ENCODE measurements at places on chromosomes 12 and 14.
A peak's percentile ranks its signal among the peaks of the same experiment; 100 is the strongest.

- DNase-seq = peak; percentile 79
These were observed 26.5 kb downstream of the ZBTB42 start for GRCh38 chr14:104827177-104828055.

DNA sequence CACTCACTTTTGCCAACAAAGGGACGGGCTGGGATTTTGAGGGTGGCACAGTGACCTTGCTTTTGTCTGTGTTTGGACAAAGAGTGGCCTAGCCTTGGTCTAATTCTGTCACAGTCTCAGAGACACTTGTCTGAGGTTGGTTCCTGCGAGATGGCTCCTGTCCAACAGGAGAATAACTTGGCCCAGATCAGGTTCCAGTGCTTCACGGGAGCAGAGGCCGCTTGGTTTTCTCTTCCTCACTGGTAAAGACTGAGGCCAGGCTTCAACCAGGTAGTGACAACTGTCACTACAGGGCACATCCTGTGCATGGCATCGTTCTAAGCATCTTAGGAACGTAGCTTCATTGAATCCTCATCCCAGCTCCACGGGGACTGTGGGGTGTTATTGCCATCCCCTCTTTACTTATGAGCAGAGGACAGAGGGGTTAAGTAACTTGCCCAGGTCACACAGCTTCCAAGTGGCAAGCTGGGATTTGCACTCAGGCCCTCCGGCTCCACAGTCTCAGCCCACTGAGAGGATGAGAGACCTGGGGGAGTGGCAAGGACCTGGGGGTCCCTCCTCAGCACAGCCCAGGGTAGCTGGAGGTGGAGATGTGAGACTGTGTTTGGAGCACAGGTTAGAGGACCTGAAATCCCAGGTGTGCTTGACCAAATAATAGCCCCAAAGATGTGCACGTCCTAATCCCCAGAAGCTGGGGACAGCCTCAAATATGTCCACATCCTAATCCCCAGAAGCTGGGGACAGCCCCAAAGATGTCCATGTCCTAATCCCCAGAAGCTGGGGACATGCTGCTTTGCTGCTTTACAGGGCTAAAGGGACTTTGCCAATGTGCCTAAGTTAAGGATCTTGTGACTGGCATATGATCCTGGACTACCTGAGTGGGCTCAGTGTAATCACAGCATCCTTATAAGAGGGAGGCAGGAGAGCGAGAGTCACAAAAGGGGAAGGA, 179.2 kb upstream of the RTL1 start:
- no peak for DNase-seq

DNA sequence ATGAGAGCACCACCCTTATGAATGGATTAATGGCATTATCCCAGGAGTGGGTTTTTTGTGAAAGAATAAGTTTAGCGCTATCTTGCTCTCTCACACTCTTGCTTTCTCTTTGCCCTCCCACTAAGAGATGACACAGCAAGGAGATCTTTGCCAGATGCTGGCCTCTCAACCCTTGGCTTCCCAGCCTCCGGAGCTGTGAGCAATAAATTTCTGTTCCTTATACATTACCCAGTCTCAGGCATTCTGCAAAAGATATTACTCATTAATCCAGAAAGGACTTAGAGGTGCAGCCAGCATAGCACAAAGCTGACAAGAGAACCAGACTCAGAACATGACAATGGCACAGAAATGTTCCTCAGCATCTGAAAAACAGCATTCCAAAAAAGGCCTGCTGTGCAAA, 190.6 kb downstream of the ITPR2 start:
- DNase-seq = no peak

DNA sequence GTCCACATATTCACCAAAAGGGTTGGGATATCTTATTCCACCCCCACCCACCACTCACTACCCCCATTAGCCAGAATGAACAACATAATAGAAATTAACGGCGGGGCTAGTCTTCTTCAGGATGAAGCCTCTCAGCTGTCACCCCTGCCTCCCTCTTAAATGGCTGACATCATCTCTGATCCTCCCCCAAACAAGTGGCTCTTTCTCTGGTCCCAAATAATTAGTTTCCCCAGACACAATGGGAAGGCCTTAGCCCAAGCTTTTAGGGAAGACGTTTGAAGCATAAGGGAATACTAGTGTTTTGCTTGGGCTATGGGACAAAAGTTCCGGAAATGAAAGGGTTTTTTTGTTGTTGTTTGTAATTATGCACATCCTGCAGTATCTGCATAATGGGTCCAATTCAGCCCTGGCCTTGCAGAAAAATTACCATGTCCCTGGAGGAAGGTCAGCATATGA, 13.8 kb downstream of the STON2 start:
- no peak for DNase-seq

GRCh38 chr14:50954811-50955372, 10.6 kb upstream of the PYGL start:
- DNase-seq = peak; percentile 48

DNA sequence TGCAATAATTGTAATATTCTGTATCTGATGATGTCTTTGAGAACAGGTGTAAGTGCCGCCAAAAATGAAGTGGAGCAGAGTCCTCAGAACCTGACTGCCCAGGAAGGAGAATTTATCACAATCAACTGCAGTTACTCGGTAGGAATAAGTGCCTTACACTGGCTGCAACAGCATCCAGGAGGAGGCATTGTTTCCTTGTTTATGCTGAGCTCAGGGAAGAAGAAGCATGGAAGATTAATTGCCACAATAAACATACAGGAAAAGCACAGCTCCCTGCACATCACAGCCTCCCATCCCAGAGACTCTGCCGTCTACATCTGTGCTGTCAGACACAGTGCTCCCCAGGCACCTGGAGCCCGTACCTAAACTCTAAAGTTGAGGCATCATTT, 268.7 kb downstream of the DAD1 start:
- DNase-seq = no peak

DNA sequence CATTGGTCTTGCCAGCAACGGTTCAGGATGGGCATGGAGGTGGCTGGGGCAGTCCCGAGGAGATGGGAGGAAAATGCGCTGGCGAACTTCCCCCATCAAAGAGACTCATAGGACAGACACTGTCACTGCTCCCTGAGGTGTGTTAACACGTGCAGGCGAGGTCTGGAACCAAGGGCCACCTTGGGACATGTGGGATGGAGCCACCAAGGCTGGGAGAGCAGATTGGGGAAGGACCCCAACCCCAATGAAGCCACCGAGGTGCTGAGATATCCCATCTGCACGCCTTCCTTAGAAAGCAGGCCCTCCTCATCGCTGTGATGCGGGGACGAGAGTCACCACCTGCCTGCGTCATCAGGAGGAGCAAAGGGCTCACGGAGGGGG, 16.9 kb upstream of the BEGAIN start:
- DNase-seq = no peak

DNA sequence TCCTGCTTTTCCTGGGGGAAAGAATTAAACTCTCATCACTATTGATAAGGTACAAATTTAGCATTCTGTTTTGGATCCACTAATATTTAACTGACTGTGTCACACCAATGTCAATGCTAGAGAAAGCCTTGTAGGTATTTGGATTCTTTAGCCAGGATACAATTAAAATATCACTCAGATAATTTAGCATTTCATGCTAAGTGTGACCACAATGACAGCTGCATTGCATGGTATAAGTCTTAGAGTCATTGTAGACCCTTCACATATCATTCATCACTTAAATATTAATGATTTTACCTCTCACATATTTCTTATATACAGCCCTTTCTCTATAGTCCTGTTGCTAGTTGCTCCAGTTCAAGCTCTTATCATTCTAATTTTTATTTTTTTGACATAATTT, 85.3 kb upstream of the ATP2B1 start:
- no peak for DNase-seq

GRCh38 chr12:88986056-88986455, 366.2 kb downstream of the DUSP6 start:
- DNase-seq = no peak

DNA sequence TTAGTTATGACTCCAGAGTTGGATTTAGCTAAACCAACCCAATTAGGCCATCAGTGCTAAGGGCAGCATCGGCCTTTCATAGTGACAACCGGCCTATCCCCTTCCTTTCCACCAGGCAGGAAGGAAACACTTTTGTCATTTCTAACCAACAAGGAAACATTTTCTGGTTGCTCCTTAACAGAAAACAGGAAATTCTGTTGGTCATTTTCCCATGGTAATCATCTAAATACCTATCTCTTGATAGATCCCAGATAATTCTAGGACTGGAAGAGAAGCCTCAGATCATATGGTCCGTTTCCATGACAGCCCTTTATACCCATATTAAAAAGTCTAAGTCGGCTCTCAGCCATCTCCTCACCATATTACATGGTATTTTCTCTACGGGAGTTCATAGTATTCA, 79.2 kb upstream of the USP44 start:
- DNase-seq = no peak

GRCh38 chr12:13864081-13864673, 117.2 kb downstream of the GRIN2B start:
- DNase-seq = no peak

DNA sequence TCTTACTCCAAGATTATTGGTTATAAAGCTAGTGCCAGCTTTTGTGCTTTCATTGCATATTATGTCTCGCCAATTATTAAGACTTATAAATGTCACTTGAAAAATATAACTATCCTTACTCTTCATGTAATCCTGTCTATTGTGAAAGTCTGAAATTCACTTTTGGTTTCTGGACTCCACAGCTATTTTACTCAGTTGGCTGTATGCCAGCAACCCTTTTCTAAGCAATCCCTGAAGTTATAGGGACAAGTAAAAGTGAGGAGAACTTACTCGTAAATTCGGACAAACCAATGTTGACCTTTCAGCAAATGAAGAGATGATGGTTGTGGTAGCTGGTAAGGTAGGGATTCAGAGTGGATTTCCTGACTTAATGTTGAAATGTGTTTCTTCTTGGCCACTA, 196.3 kb downstream of the NPAS3 start:
- DNase-seq = no peak

DNA sequence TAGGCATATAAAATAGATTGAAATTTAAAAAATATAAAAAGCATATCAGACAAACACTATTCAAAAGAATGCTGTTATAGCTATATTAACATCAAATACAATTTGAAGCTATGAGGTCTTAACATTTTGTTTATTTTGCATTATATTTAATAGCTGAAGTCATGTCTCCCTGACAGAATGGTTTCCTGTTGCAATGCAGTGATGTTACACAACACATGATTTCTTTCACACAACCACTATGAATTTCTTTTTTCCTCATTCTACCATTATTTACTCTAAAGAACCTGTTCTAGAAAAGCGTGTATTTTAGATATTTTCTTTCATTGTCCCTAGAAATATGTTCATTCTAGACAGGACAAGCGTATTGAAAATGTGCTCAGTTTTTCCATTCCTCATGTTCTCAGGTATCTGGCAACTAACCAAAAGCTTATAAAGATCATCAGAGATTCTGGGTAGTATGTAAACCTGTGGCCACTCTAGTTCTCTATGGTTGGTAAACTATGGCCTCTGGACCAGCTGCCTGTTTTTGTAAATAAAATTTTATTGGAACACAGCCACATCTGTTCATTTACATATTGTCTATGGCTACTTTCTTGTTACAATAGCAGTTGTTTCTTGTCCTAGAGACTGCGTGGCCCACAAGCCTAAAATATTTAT, 183.8 kb downstream of the FOXA1 start:
- no peak for DNase-seq

GRCh38 chr14:24079491-24080141, 8.3 kb downstream of the CPNE6 start:
- peak; percentile 19 for DNase-seq

DNA sequence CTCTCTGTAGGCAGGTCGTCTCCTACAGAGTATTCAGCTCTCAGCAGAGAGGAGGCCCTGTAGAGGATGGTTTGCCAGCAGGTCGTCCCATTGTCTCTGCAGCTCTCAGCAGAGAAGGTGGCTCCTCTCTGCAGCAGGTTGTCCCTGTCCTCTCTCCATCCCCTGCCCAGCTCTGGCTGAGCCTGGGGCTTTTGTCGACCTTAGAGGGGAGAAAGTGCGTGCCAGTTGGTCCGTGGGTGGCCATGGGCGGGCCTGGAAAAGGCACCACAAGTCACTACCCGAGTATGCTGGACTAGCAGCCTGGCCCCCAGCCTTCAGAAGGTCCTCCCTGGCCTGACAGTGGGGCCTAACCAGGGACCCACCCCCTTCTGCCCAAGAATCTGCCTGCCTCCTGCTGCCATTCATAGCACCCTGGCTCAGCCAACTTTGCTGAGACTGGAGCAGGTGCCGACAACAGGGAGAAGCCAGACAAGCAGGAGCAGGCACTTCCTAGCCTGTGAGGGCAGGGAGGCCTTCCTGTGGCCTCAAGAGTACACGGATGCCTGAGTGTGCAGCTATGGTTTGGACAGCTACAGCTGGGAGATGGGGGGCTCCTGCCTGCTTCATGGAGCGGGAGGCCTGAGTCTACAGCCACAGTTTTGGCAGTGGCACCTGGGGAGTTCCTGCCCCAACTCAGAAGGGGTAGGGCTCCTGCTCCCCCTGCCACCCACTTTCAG, 59.7 kb upstream of the KCNH3 start:
- DNase-seq = no peak

- DNase-seq = no peak
These were observed 584.1 kb downstream of the VRK1 start for GRCh38 chr14:97381309-97381708.

- DNase-seq = no peak
These were observed 79.2 kb downstream of the MDGA2 start for GRCh38 chr14:47596232-47596631.

Data from DMS79 (cell line).